ENCODE measurements at places on chromosomes 5 and 9.

- no peak for DNase-seq
Observed at GRCh38 chr9:31759703-31760102, 624.7 kb upstream of the ACO1 start.

DNA sequence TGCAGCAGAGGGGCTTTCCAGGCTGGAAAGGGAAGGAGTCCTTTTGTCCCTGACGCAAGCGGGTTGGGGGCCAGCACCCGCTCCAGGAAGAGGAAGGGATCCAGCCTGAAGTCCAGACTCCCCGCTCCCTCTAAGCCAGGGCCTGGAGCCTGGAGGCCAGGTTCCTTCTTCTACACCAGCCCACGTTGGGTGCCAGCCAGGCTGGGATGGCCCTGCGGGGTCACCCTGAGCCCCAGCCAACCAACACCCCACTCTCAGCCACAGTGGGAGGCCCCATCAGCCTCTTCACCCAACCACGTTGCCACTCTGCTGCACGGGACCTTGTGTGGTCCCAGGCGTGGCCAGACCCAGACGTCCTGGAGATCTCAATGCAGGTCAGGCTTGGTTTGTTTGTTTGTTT, 970 bp upstream of the FUT7 start:
- no peak for DNase-seq

GRCh38 chr5:17330386-17330785, 113.0 kb downstream of the BASP1 start:
- DNase-seq, result no peak

- DNase-seq, result no peak
Observed at GRCh38 chr9:134872482-134873231, 8.0 kb upstream of the FCN2 start.

DNA sequence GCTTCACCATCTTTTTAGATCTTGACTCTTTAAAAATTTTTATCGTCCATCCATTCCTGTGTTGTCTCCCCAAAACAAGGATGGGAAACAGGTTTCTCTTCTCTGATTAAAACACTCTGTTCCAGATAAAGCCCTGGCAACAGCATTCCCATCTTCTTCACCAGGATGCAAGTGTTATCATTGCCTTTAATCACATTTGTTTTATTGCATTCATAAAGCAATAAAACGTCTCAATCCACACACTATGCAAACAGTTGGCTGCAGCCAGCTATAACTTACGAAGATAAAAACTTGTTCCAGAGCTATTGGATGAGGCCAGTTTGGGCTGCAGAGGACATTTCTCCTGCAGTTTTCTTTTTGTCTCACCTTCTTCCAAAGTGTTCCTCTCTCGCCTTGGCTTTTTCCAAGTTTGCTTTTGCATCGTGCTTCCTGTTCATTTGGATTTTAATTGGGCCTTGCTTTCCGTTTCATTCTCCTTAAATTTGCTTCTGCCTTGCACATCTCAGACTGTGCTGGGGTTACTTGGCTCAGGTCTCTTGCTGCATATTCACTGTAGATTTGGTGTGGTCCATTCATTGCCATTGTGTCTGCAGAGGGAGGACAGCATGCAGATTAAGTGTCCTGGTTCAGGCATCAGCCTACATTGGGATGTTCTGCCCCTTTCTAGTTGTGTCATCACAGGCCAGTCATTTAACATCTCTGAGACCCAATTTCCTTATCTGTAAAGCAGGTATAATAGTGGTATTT, 136.5 kb upstream of the LIFR start:
- DNase-seq, result no peak

DNA sequence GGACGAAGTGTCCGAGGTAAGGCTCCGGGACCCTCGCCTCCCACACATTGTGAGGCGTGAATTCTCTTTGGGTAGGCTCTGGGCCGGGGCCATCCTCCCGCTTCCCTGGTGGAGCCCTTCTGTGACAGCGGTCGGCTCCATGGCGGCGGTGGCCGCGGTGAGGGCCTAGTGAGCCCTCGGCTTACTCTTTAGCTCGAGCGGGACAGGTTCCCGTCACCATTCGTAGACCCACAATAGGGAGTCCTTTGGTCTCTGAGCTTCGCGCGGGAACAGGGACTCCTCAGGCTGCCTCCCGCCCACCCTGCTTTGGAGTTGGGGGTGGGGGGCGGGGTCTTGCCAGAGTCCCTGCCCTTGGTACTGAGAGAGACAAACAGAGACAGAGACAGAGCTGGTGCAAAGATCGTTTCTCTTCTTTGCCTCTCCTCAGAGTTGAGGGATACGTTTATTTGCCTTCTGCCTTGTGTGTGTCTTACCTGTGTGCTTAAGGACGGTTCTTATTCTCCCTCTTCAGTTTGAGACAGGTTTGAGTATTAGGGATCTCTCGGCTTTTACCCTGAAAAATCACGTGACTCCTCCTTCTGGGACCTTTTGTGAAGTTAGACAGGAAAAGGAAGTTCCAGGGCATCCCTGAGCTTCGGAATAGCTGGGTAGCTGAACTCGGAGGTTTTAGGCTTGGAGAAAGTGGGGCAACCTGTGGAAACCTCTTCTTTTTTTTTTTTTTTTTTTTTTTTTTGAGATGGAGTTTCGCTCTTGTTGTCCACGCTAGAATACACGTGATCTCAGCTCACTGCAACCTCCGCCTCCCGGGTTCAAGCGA, 833 bp downstream of the ANKHD1 start:
- DNase-seq, result peak; percentile 57

GRCh38 chr5:53601570-53601969, 41.1 kb downstream of the NDUFS4 start:
- no peak for DNase-seq

DNA sequence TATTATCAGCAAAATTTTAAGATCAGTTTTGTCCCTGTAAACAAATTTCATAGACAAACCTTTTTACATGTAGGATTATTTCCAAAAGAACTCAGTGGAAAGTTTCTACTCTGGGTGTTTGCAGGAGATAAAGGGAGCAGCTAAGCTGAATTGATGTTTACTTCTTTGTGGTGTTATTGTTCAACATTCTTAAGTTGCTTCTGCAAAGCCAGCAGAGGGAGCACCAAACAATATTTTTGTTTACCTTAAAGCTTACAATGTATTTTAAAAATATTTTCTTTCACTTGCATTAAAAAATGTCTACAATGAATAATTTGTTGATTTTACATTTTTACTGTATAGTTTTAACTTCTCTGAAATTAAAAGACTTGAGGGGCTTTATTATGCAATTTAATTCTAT, 135.4 kb downstream of the ATG10 start:
- DNase-seq, result no peak

DNA sequence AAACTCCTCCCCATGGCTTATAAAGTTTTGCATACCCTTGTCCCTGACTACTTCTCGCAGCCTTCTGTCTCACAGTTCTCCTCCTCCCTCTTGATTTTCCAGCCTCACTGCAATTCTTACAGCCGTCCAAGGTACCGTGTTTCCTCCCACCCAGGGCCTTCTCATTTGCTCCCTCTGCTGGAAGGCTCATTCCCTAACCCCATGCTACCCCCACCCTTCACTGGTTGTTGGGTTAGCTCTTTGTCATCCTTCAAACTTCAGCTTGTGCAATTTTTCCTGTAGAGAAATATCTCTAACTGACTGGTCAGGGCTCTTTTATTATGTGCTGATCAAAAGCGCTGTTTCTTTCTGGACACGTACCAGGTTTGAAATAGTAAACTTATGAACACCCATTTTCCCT, 329.2 kb downstream of the EBF1 start:
- no peak for DNase-seq

- DNase-seq, result no peak
Observed at GRCh38 chr5:169554251-169554650, 29.3 kb upstream of the SPDL1 start.

Measured in NCI-H146 (cell line).